ENCODE measurements at places on chromosomes 16 and 17.

DNA sequence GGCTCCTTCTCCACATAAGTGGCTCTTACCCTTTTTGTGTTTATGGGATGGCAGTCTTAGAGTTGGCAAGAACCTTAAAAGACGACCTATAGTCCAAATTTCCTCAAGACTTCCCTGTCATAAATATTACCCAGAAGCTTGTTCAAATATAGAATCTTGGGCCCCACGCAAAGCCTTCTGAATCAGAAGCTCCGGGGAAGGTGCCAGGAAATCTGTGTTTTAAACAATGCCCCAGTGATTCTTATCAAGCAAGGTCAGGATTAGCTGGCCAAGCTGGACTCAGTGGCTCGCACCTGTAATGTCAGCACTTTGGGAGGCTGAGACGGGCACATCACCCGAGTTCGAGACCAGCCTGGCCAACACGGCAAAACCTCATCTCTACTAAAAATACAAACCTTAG lies 85.7 kb downstream of the TIMM22 start:
- DNase-seq: no peak

DNA sequence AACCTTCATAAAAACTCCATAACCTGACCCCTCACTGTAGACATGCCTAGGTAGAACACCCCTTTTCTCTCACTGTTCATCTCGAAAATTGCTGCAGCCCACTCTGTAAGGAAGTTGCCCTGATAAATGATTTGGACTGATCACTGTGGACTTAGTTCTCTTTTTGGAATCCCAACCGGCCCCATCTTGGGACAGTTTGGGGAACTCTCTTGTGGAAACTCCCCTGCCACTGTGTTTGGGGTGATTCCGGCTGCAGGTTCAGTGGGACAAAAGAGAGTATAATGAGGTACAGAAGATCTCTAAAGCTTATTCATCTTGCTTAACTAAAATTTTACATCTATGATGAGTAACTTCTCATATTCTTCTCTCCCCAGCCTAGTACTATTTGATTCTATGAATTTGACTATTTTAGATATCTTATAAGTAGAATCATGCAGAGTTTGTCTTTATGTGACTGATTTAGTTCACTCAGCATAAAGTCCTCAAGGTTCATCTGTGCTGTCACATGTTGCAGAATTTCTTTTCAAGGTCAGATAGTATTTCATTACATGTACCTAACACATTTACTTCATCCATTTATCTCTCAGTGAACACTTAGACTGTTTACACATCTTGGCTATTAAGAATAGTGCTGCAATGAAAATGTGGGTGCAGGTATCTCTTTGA lies 84.9 kb downstream of the ABCA8 start:
- DNase-seq: no peak

DNA sequence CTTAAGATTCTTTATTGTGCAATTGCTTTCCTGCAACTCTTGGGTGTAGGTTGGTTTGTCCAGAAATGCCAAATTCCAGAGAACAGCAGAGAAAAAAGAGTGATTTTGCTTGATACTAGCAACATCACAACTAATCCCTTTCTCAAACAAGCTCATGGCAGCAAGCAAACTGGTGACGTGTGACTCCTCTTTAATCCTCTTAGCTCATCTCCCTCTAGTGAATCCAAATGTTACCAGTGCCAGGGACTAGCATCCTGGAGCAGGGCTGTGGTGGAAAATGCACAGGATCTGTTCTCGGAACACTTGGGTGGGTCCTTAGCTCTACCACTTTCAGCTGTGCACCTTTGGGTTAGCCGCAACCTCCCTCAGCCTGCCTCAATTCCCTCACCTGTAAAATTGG lies 204.0 kb upstream of the CCL2 start:
- no peak for DNase-seq

DNA sequence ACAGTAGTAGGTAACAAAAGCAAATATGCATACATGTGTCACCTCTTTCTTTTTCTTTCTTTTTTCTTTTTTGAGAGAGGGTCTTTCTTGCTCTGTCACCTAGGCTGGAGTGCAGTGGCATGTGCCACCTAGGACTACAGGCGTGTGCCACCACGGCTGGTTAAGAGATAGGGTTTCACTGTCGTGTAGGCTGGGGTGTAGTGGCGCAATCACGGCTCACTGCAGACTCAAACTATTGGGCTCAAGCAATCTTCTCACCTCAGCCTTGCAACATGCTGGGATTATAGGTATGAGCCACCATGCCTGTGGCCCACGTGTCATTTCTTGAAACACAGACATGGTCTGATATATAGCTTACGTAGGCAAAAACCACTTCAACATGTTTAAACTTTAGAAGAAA lies 397.7 kb upstream of the PMFBP1 start:
- DNase-seq: no peak

- no peak for DNase-seq
These were observed 40.4 kb upstream of the ABCA5 start for GRCh38 chr17:69367298-69367697.
